ENCODE measurements at places on chromosomes 3 and 15.

GRCh38 chr3:4814305-4814903 is 164.8 kb upstream of the BHLHE40 start:
- DNase-seq: no peak

DNA sequence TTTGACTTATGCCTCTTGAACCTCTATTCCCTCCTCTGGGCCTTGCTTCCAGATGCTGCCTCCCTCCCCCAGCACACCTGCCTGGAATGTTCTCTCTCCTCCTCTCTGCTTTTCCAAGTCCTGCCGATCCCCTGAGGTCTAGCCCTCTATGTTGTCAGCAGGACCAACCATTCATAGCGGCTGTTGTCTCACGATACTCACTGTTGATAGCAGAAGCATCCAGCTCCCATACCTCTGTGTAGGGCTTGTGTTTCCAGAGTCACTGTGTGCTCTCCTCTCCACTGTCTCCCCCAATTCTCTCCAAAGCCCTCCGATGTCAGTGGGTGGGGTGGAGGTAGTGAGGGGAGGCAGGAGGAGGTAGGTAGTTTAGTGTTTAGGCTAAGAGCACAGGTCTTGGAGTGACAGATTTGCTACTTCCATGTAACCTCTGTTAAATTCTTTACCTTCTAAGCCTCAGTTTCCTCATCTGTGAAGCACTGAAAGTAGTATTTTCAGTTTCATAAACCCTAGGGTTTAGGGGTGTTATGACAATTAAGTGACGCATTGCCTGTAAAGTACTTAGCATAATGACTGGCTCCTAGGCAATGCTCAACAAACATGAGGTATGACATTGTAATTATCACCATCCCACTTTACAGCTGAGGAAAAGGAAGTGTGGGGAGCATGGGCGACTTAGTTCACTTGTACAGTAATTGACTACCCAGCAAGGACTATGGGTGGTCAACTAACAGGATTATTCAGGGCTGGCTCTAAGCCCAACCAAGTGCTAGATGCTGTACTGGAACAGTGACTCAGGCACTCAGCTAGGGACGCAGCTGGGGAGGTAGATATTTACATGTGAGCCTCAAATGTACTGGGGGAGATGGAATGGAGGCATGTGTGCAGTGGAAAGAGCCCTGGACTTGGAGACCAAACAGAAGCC is 122.8 kb downstream of the CACNA1D start:
- DNase-seq: no peak

DNA sequence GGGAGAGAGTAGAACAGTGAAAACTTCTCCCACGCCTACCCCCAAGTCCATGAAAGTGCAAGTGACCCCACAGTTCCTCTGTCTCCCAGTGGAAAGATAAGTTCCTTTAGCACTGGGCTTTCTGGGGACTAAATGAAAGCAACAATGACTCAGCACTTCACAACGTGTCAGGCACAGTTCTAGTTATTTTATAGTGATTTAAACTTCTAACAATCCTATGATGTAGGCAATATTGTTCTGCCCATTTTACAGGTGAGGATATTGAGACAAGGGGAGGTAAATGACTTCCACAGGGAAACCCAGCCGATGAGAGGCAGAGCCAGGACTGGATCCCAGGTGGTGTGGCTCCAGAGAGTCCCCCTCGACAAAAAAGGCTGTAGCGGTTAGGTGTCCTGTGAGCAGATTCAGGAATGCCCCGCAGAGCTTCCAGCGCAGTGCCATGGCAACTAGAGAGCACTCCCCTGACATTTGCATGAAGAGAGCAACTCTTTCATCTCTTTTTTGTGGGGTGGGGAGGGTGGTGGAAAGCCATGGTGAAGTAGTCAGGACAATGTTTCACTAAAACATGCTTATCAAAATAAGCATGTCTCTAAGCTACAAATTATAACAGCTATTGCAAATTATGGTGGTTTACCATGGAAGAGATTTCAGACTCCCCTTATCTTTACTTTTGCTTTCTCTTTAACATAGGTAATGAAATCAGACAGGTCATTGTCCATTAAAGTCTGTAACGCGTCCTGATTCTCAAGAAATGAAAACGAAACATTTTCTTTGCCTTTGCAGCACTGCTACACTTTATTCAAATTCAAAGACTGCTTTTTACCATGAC is 62.1 kb downstream of the NR2F2 start:
- DNase-seq: no peak

GRCh38 chr3:34676436-34676835 is 878.0 kb downstream of the PDCD6IP start:
- DNase-seq: no peak

DNA sequence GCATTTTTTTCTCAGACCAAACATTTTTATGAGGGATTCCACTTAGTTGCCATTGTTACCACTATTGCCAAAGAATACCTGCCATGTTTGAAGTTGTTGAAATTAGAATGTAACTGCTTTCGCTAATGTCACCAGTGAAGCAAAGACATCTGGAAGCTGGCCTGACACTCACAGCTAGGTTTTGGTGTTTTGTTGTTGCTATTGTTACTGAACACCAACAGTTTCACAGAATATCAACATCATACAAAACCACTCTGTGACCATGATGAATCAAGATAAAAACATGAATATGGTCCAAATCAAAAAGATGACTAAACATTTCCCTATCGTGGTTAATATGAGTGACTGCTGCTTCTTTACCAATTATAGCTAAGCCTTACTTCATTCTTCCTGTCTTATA is 6.9 kb upstream of the CFAP20DC start:
- no peak for DNase-seq

GRCh38 chr15:63523306-63523990 is 19.1 kb downstream of the USP3 start:
- DNase-seq: no peak

- DNase-seq: no peak
Measured at GRCh38 chr15:83339396-83339795, 54.9 kb upstream of the BNC1 start.

- no peak for DNase-seq
Measured at GRCh38 chr3:141164852-141165251, 66.8 kb upstream of the PXYLP1 start.

All from stimulated activated CD4-positive, alpha-beta T cell treated with anti-CD3 and anti-CD28 coated beads, Interleukin-2, amount 100 ng/mL, for 24 hours (primary cell).